ENCODE measurements at places on chromosomes 2 and 18. TPM values are rescaled to one million over a fixed set of nuclear protein-coding genes. Genes with fewer than 3 reads are reported as not detected.

DNA sequence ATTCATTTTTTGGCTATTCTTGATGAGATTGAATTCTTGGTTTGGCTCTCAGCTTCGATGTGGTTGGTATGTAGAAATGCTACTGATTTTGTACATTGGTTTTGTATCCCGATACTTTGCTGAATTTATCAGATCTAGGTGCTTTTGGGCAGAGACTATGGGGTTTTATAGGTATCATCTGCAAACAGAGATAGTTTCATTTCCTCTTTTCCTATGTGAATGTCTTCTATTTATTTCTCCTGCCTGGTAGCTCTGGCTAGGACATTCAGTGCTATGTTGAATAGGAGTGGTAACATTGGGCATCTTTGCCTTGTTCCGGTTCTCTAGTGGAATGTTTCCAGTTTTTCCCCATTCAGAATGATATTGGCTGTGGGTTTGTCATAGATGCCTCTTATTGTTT, 5.5 kb upstream of the TACR1 start:
- H3K36me3 ChIP-seq, result no peaks in the 10 kb centered on the region
- H3K4me1 ChIP-seq, result peaks cover 1% of the 10 kb centered on the region
- no peak overlapping the region for H3K4me3 ChIP-seq
- no peak for DNase-seq

DNA sequence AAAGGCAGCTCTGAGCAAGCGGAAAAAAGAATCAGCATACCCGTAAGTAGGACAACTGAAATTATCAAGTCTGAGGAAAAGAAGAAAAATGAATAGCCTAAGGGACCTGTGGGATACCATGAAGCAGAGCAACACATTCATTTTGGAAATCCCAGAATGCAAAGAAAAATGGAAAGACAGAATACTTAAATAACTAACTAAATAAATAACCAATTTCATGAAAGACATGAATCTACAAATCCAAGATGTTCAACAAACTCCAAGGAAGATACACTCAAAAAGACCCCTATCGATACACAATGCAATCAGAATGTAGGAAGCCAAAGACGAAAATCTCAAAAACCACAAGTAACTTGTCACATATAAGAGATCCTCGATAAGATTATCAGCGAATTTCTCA, 117.0 kb downstream of the USP34 start:
- no peaks in the 10 kb centered on the region for H3K36me3 ChIP-seq
- no peaks in the 10 kb centered on the region for H3K27me3 ChIP-seq
- H3K4me1 ChIP-seq, result no peaks in the 10 kb centered on the region
- H3K27ac ChIP-seq, result no peak overlapping the region

- no peak overlapping the region for H3K27ac ChIP-seq
- no peak for DNase-seq
- no peaks in the 10 kb centered on the region for H3K27me3 ChIP-seq
- H3K4me3 ChIP-seq, result no peak overlapping the region
- H3K4me1 ChIP-seq, result no peaks in the 10 kb centered on the region
These were observed 24.1 kb downstream of the GULP1 start for GRCh38 chr2:188315750-188316149.

DNA sequence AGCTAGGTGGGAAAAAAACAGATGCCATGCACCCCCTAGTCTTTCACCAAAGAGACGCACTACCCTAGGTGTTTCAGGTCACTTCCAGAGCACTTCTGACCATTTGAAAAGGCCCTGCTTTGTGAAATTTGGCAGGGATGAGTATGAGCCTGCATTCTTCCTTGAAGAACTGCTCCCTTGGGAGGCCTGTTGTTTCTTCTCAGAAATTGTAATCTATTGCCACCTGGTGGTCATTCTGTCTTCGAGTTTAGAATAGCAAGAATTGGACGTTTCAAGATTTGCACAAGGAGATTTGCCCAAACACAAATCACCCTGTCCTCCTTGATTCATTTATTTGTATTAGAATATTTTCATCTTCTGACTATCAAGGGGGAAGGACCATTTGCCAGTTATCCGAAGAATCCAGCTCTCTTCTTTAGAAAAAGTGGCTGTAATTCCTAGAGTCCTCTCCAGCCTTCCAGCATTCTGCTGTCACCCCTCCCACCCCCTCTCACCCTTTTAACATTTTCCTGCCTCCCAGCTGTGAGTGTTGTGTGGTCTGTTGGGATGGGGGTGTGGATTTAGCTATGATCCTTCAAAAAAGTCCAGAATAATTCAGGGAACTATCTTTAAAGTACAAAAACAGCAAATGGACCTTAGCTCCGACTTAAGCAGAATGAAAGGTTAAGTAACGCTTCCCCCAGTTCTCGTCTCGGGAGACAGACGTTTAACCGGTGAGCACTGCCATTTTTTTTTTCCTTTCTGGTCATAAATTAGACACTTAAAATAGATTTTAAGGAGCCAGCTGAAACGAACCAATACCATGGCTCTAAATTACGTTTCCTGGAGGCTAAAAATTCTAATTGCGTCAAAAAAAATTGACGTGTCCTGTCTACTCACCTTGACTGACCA, 3.7 kb upstream of the GAD1 start:
- peaks cover 3% of the 10 kb centered on the region for H3K27me3 ChIP-seq
- no peaks in the 10 kb centered on the region for H3K36me3 ChIP-seq
- peaks cover 27% of the 10 kb centered on the region for H3K4me1 ChIP-seq
- H3K27ac ChIP-seq, result no peak overlapping the region
- no peak overlapping the region for H3K4me3 ChIP-seq
- no peak for DNase-seq

DNA sequence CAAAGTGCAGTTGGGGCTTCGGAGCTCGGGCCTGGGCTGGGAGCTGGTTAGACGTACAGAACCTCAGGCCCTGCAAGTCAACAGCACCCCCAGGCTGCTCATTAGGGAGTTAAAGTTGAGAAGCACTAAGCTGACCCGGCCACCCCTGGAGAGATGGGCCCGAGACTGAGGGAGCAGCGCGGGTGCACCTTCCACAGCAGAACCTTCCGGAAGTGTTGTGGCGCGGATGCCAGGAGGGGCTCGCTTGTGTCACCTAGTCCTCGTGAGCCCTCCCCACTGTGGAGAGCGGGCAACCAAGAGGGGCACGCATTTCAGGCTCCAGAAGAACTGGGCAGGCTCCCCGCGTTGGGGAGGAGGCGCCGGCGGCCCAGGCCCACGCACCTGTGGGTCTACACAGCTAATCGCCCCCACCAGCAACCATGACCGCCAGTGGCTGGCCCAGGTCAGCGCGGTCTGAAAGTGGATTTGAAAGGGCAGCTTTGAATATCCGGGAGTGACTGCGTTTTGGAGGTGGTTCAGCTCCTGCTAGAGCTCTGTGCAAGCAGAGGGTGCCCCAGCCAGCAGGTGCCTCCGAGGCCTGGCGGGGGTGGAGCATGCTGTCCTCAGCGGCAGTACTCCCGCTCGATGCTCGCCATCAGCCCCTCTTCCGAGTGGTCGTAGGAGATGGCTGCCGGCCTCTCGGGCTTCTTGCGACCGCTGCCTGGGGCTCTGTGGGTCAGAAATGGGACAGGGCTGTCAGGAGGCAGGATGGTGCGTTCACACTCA, 15.1 kb downstream of the KLF11 start:
- no peaks in the 10 kb centered on the region for H3K27me3 ChIP-seq
- H3K36me3 ChIP-seq, result no peaks in the 10 kb centered on the region
- no peaks in the 10 kb centered on the region for H3K4me1 ChIP-seq
- no peak for DNase-seq
- no peak overlapping the region for H3K4me3 ChIP-seq
- peak overlapping the region; percentile 58 for H3K27ac ChIP-seq

GRCh38 chr2:129893244-129893643, 86.2 kb upstream of the RAB6C start:
- H3K4me3 ChIP-seq, result no peak overlapping the region
- DNase-seq, result no peak
- no peak overlapping the region for H3K27ac ChIP-seq

- no peak overlapping the region for H3K27ac ChIP-seq
- no peaks in the 10 kb centered on the region for H3K36me3 ChIP-seq
- no peaks in the 10 kb centered on the region for H3K27me3 ChIP-seq
- H3K4me3 ChIP-seq, result no peak overlapping the region
- no peaks in the 10 kb centered on the region for H3K4me1 ChIP-seq
These were observed 847.3 kb upstream of the SOX11 start for GRCh38 chr2:4844881-4845280.

DNA sequence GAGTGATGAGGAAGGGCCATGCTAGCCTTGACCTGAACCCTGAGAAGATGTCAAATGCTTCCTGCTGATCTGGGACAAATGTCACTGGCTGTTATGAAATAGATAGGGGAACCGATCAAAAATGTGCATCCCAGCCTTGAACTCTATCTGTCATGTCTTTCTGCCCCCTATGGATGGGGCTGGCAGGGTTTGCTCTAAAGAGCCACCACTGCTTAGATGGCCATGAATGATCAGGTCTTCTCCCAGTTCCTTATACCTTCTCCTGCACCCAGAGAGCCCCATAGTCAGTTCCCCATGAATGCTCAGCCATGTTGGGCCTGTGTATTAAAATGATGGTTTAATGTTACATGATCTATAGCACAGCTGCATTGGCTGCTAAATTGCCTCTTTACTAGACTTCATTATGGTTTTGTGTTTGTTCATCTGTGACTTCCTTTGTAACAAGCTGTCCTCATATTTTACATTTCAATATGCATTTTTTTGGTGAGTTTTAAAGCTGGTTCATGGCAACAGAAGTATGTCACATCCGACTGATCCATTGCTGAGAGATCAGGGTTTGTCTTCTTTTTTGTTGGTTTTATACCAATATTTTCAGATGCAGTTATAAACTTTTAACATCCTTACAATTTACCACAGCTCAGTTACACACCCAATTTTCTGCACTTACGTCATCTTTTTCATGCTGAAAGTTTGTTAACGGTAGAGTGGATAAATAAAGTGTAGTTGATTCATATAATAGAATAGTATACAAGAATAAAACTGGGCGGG, 56.3 kb upstream of the SMAD2 start:
- H3K36me3 ChIP-seq, result no peaks in the 10 kb centered on the region
- no peak overlapping the region for H3K4me3 ChIP-seq
- no peak for DNase-seq
- no peaks in the 10 kb centered on the region for H3K4me1 ChIP-seq
- no peaks in the 10 kb centered on the region for H3K27me3 ChIP-seq
- no peak overlapping the region for H3K27ac ChIP-seq

DNA sequence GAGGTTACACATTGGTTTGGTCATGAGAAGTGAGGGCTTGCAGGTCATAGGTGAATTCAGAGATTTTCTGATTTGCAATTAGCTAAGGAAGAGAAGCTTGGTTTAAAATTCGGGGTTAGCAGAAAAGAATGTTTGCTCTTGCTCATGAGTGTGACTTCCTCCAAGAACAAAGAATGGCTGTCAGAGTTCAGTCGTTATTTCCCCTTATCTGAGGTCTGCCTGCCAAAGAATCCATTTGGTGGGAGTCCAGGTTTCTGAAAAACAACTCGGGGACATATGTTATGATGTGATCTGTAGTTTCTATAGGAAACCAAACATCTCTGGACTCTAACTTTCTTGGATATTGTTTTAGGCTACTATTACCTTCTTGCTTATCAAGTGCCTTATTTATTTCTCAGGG, 3.2 kb upstream of the UGT1A6 start:
- DNase-seq, result no peak
- no peak overlapping the region for H3K27ac ChIP-seq
- H3K27me3 ChIP-seq, result no peaks in the 10 kb centered on the region
- no peak overlapping the region for H3K4me3 ChIP-seq
- H3K4me1 ChIP-seq, result no peaks in the 10 kb centered on the region

GRCh38 chr2:226730481-226730880, 69.1 kb downstream of the IRS1 start:
- H3K27ac ChIP-seq, result no peak overlapping the region
- DNase-seq, result no peak
- no peak overlapping the region for H3K4me3 ChIP-seq

IL36G gene
- total RNA-seq, result not detected

RAB6C gene
- total RNA-seq, result not detected

REG3G gene
- not detected for total RNA-seq

ERMN gene
- 0.70 TPM for total RNA-seq
